ENCODE measurements at places on chromosomes 2 and 18.

- peak; percentile 31 for DNase-seq
These were observed 96.7 kb downstream of the CCDC148 start for GRCh38 chr2:158359846-158360245.

GRCh38 chr2:115196587-115196986, 754.1 kb downstream of the DPP10 start:
- DNase-seq, result no peak

GRCh38 chr2:135043345-135043744, 3.9 kb downstream of the MAP3K19 start:
- no peak for DNase-seq

DNA sequence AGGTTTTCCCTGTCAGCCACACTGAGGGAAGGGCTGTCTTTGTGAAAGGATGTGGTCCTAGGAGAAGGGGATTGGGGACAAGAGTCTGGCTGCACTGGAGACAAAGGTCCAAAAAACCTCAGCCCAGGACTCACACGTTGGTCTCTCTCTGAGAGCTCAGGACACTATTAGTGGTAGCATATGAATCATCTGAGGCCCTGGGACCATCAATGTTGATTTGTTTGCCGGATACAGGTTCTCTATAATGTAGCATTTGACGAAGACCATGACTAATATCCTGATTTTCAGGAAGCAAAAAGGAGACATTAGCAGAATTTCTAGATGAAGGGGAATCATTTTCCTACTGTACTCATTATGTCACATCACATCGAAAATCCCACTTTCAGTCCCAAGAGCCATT, 22.2 kb upstream of the DNAH6 start:
- DNase-seq, result no peak
